Stimulated activated CD8-positive, alpha-beta memory T cell treated with anti-CD3 and anti-CD28 coated beads, Interleukin-15, amount 100 ng/mL, for 24 hours (primary cell): ENCODE measurements at places on chromosomes 11 and 22.

- no peak for DNase-seq
Measured at GRCh38 chr11:9160166-9160565, 68.8 kb upstream of the SCUBE2 start.

- DNase-seq: no peak
Measured at GRCh38 chr11:126318574-126319373, 14.9 kb downstream of the DCPS start.

GRCh38 chr22:27312565-27312964 is 489.0 kb downstream of the MN1 start:
- no peak for DNase-seq

GRCh38 chr22:45993841-45994240 is 16.9 kb upstream of the WNT7B start:
- no peak for DNase-seq

GRCh38 chr11:78200553-78200952 is 11.8 kb downstream of the USP35 start:
- DNase-seq: no peak

DNA sequence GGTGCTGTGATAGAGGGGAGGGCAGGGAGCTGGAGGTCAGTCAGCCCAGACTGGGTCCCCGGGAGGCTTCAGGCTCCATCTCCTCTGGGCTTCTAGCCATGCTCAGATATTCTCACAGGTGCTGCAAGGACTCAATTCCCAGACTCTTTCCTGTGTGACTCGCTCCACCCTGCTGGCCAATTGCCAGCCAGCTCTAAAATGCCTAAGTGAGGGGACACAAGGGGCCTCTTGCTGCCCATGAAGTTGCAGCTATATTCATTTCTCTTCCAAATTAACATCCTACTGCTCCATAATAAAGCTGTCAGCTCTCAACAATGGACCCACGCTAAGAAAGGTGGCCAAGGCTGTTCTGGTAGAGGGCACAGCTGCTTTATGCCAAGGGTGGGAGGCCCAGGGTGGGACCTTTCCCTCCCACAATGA is 101.5 kb downstream of the PLEKHA7 start:
- DNase-seq: no peak

GRCh38 chr22:24494528-24495364 is at the start of gene UPB1:
TSS of gene UPB1 (plus strand) at chr22:24495332. CDS start at chr22:24495404, 72 bp downstream.
- no peak for DNase-seq
